ENCODE measurements at places on chromosomes 2 and 18.

GRCh38 chr2:11102466-11102865 is 52.8 kb upstream of the SLC66A3 start:
- DNase-seq, result no peak

GRCh38 chr2:235170536-235171521 is 219.0 kb downstream of the SH3BP4 start:
- DNase-seq, result no peak

DNA sequence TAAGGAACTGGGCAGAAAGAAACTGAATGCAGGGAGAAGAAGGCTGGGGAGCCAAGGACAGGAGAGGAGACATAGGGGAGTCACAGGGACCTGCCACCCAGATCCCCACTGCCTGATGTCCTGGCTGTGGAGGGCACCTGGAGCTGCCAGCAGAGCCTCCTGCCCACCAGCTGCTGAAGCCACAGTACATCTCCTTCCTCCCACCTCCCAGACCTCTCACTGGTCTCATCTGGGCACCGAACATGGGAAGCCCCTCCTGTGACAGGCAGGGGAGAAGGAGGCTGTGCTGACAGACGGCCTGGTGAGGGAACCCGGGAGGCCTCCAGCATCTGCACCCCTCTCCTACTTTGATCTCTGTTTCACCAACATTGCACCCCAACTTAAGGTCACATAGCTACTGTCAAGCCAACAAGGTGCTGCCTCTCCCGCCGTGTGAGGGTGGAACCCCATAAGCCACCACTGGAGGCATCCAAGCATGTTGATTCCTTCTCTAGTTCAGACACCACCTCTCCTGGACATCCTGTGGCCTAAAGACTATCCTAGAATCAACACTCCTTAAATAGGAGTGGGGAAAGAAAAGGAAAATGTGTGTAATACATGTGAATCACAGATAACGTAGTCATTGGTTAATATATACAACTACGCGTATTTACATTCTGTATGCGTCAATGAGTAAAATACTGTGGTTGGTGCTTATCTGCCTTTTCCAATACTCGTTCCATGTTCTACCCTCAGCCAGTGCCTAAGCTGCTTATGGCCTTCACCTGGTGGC is 3.5 kb upstream of the RNPEPL1 start:
- DNase-seq, result no peak

DNA sequence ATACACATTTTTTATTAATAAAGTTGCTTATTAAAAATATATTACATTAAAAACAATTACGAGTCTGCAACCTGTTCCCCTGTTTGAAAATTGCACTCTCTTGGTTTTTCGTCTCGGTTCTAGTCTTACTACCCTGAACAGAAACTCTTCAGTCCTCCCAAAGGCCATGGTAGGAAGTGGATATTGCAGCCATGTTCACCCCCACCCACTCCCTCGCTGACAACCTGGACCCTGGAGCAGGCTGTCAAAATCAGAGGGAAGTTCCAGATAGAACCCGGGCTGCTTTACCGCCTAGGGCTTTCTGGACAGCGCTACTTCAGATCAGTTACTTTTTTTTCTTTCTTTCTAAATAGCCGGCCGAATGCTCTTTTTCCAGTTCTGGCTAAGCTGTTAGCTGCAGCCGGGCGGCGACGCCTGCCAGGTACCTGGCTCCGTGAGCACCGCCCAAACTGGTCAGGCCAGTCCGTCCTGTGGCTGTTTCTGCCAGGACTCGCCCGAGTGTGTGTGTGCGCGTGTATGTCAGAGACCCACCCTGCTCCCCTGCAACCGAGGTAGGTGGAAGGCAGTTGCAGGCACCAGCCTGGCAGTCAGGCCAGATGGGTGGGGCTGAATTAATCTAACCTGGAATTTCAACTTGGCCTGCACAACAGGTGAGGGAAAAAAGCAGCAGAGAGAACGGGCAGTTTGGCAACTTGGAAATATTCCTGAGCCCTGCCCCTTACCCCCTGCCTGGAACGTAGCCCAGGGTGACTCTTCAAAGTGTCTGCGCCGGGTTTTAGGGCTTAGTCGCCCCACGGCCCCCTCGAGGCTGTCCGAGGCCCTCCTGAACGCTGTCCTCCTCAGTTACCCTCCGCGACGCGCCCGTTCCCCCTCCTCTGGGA is 1.1 kb upstream of the TET3 start:
- peak; percentile 81 for DNase-seq

- no peak for DNase-seq
Measured at GRCh38 chr2:127811397-127812321, 688 bp upstream of the WDR33 start.

GRCh38 chr2:240086563-240086962 is 33.2 kb upstream of the OR6B3 start:
- no peak for DNase-seq

GRCh38 chr2:73103018-73103542 is 9.7 kb downstream of the RAB11FIP5 start:
- no peak for DNase-seq

- DNase-seq, result no peak
Measured at GRCh38 chr18:63578357-63578958, 8.7 kb upstream of the SERPINB13 start.

- DNase-seq, result no peak
Measured at GRCh38 chr18:49399003-49399402, 61.4 kb downstream of the DYM start.

- no peak for DNase-seq
Measured at GRCh38 chr18:69759046-69759445, 188.6 kb downstream of the CD226 start.

DNA sequence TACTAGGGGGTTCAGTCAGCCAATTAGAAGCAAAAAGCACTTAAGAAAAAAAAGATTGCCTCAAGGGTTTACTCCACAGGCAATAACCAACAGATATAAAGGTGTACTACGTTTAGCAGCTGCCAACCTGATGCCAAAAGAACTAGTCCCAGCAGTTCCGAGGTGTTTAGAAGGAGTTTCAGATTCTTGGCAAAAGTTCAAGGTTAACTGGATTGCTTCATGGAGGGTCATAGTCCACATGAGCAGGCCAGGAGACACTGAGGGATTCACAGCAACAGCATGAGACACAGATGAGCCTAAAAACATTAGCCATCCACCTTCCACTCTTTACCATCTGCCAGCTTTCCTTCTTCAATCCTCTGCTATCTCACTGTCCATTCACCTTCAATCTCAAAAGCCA is 4.9 kb upstream of the DNAH7 start:
- no peak for DNase-seq

GRCh38 chr2:65382776-65383357 is 49.5 kb downstream of the SPRED2 start:
- DNase-seq, result no peak

GRCh38 chr2:158202161-158202815 is 100.6 kb downstream of the UPP2 start:
- peak; percentile 67 for DNase-seq

DNA sequence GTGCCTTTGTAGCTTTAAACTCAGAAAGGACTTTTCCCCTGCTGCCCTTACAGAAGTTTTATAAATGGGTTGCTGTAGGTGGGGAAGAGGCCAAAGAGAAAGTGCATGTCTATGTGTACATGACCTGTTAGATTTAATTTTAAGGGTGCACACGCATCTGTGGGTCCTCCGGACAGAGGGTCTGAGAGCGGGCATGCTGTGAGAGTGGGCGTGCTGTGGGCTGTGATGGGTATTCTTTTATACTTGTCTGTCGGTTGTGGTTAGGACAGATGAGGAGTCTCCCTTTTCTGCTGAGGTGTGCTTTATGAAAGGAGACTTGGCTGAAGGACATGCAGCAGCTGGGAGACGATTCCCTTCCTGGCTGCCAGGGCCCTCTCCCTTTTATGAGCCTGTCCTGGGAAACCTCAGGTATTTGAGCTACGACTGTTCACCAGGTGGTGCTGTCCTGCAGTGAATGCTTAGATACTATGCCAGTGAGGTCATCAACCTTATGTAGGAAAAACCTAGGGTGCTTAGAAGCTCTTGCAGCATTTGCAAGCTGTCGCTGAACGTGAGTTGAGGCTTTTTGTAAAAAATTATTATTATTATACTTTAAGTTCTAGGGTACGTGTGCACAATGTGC is 67.5 kb downstream of the TANC1 start:
- no peak for DNase-seq

DNA sequence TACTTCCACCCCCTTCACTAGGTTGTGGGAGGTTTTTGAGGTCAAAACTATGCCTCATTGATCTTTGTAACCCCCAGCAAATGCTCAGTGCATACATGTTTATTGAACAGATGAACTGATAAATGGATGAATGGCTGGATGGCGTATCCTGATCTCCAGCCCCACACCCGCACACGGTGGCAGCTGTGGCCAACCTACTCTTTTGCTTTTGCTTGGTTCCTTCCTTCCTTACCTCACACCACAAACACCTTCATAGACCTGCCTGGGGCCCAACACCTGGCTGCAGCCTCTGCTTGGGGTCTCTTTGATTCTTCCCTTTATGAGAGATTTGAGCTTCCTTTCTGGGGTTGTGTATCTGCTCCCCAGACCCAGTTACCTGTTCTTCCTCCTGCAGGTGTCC is 25.9 kb downstream of the SPP2 start:
- no peak for DNase-seq

DNA sequence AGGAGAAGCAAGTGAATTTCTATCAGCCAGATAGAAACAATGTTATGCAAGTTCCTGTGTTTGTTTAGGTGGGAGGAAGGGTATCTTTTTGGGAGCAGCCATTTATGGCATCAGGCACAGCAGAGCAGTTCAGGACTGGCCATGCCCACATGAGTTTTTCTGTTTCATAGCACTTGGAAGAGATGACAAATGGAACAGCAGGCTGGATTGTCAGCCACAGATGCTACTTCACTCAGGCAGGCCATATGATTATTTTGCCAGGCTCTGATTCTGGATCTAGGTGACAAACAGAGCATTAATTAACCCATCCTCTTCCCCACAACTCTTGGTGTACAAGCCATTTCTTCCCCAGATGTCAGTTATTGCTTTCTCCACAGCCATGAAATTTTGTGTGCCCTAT is 63.8 kb downstream of the GALNT13 start:
- no peak for DNase-seq

DNA sequence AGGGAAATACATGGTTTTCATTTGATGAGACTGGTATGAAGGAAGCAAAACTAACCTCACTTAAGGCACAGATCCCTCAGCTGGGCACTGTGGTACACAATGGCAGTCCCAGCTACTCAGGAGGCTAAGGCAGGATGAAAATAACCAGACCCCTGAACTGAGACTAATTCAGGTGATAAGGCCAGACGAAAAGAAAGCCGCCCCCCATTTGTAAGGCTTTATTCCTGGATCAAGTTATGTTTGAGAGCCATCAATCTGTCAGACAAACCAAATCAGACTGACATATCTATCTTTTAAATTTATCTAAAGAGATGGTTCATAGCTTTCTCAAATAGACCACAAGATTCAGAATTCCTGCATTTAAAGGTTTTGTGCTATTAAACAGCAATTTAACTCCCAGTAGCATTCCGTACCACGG is 4.1 kb downstream of the SRSF7 start:
- no peak for DNase-seq

DNA sequence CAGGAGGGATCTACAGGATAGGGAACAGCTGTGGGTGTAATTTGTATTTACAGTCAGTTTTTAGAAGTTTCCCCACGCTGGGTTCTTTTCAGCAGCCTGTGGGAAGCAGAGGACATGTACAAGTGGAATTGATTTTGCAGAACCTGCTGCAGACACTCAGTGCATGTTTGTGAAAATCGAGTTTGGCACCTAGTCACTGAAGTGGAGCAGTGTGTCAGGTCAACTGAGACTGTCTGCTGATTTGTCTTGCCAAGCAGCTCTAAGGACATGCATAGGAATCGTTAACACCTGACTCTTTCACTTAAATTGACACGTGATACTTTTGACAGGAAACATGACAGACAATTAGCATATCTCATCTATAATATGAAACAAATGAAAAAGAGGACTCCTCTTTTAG is 416.6 kb downstream of the TMX3 start:
- DNase-seq, result no peak

DNA sequence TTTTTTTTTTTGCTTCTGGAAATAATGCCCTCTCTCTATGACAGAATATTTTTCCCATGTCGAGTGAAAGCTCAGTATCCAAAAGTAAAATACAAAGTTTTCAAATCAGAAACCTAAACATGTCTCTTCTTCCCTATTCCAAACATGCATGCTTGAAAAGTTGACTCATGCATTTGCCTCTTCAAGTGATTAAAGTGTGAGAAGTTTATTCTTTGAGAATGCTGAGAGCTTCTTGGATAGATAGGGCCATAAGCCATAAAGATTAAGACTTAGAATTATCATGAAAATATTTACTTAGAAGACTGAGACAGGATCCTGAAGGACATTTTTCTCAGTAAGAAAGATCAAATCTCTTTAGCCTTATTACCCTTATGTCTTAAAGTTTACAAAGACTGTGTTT is 98.6 kb upstream of the EPB41L5 start:
- DNase-seq, result no peak

DNA sequence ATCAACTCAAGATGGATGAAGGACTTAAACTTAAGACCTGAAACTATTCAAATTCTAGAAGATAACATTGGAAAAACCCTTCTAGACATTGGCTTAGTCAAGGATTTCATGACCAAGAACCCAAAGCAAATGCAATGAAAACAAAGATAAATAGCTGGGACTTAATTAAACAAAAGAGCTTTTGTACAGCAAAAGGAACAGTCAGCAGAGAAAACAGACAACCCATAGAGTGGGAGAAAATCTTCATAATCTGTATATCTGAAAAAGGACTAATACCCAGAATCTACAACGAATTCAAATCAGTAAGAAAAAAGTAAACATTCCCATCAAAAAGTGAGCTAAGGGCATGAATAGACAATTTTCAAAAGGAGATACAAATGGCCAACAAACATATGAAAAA is 171.2 kb downstream of the ERBB4 start:
- peak; percentile 62 for DNase-seq

DNA sequence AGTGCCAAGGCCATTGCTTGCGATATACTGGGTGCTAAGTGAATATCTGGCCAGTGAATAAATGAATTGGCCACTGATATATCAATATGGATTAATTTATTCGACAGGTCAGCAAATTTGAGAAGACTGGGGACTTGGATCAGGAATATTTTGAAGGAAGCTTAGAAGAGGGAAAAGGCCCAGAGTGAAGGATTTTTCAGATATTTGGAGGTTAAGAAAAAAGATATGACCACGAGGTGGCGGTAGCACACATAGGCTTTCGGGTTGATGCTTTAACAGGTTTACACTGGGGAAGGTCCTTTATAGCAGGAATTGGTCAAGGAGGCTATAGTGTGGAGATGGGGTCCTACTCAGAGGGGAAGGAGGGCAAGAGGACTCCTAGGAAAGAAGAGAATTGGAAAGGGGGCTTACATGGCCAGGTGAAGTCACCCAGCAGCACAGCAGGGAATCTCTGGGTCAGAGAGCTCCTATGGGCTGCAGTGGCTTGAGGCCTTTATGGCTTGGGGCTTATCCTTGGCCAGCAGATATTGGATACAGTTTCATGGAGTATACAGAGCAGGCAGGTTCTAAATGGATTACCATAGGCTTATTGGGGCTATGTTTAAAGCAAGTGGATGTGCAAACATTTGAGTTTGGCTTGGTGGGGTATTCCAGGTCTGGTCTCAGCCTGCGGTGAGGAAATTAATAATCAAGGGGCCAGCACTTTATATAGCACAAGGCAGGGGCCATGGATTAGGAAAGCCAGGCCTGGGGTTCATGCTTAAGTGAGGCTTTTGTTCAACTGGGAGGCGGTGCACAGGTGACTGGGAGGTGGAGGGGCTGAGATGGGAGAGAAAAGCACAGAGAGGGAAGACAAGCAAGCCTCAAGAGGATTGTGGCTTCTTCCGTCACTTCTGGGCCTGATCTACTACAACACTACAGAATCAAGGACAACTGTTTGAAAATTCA is 9.7 kb downstream of the IL1RN start:
- no peak for DNase-seq

- DNase-seq, result no peak
Measured at GRCh38 chr2:63344575-63345284, 243.5 kb downstream of the WDPCP start.

- no peak for DNase-seq
Measured at GRCh38 chr2:30436859-30437435, 10.1 kb upstream of the LCLAT1 start.
